ENCODE measurements at places on chromosomes 3 and 15.
A peak's percentile ranks its signal among the peaks of the same experiment; 100 is the strongest.

DNA sequence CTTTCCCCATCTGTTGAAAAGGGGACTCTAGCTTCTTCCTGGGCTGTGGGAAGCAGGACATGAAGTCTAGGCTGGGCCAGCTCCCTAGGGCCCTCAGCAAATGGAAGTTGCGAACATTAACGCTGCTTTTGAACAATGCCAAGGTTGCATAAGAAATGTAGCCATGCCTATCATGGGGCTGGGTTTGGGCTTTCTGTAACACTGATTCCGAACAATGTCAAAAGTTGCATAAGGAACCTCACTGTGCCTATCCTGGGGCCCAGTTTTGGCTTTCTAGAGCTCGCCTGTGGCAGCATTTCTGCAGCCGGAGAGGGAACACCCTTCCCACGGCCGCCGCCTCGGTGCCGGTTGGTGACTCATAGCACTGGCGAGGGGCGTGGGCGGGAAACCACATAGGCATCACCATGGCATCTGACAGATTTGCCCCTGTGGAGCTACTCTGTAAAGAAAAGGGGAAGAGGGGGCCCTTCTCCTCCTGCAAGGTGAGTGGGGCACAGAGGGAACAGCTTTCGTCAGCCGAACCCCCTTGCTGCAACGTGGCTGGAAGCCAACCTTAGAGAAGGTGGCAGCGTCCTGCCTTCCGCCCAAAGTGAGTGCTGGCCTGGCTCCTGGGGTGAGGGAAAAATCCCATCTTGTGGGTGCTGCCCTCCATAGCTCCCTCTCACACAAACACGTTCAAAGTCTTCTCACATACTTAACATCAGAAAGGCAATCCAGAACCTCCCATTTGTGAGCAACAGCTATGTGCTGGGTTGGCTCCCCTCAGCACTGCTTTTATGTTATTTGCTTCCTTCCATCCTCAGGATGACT, 46.6 kb upstream of the ATP2B2 start:
- no peak overlapping the region for H3K4me3 ChIP-seq
- H3K36me3 ChIP-seq = no peaks in the 10 kb centered on the region
- H3K4me1 ChIP-seq = no peaks in the 10 kb centered on the region
- H3K27me3 ChIP-seq = no peaks in the 10 kb centered on the region
- H3K27ac ChIP-seq = no peak overlapping the region
- DNase-seq = peak; percentile 88

DNA sequence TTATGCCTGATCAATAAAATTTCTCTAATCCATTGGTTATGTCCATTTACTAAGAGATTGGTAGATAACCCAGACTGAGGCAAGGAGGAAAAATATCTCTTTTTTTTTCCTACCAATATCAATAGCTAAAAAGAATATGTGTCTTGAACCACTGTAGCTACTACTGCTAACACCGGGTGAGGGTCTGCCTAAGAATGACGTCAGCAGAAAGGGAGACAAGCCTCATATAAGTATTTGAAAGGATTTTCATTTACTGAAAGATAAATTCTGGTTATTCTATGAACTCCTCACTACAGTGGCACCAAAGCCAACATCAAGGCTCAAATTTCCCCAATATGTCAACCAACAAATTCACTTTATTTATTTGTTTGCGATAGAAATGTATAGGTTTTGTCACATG, 389.0 kb upstream of the ALCAM start:
- no peaks in the 10 kb centered on the region for H3K27me3 ChIP-seq
- no peaks in the 10 kb centered on the region for H3K36me3 ChIP-seq
- H3K4me3 ChIP-seq = no peak overlapping the region
- H3K4me1 ChIP-seq = no peaks in the 10 kb centered on the region
- H3K27ac ChIP-seq = no peak overlapping the region

DNA sequence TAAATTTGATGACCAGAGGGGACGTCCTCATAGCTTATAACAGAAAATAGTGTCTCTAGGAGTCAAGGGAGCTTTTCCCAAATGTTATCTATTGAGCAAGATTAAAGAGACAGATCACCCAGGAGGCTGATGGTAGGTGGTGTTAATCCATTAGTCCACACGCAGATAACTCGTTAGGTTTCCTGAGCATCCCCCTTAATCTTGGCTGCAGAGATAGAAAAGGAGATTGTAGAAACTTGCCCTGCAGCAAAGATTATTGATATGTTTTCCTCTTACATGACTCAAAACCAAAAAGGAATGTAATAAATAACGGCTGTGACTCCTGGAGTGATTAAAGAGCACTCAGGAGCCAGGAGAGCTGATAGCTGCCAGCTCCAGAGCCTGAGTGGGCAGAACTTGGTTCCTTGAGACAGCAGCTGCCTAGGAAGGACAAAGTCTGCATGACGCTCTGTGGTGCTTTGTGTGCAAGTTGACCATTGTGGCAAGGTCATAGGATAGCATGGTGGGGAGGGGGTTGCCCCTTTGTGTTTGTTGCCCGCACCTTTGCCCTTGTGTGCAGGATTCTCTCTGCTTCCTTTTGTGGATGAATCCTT, 234.8 kb downstream of the PTPRG start:
- peaks cover 6% of the 10 kb centered on the region for H3K4me1 ChIP-seq
- H3K27me3 ChIP-seq = no peaks in the 10 kb centered on the region
- no peak for DNase-seq

- no peaks in the 10 kb centered on the region for H3K36me3 ChIP-seq
- H3K27me3 ChIP-seq = no peaks in the 10 kb centered on the region
- H3K27ac ChIP-seq = no peak overlapping the region
- H3K4me1 ChIP-seq = no peaks in the 10 kb centered on the region
These were observed 66.8 kb downstream of the IQCH start for GRCh38 chr15:67321352-67321751.

GRCh38 chr15:29812384-29812694, 9.9 kb downstream of the TJP1 start:
- no peaks in the 10 kb centered on the region for H3K27me3 ChIP-seq
- DNase-seq = no peak
- no peaks in the 10 kb centered on the region for H3K36me3 ChIP-seq
- H3K4me3 ChIP-seq = no peak overlapping the region
- no peak overlapping the region for H3K27ac ChIP-seq
- H3K4me1 ChIP-seq = peaks cover 64% of the 10 kb centered on the region

DNA sequence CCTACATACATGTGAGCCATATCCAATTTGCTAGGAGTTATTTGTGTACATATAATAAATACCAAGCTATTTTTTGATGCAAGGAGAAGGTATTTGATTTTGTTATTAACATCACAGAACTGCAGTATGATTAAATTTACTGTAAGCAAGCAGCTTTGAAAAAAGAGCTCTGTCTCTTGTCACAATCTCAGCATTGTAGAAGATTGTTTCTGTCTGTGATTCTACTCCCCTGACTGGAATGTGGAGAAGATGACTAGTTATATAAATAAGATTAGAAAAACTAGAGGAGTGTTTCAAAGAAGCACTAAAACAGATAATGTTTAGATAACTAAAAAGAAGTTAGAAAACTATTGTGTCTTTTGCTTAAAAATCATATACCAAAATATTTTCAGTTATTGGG, 17.1 kb upstream of the DCBLD2 start:
- no peaks in the 10 kb centered on the region for H3K4me1 ChIP-seq

All from vagina (tissue), 2 donors.